PC-9 (cell line): ENCODE measurements at places on chromosomes 16 and 17.
A peak's percentile ranks its signal among the peaks of the same experiment; 100 is the strongest.

GRCh38 chr17:79539944-79540705 is 70.7 kb downstream of the RBFOX3 start:
- DNase-seq = no peak

- no peak for DNase-seq
Observed at GRCh38 chr16:52366983-52367382, 180.0 kb downstream of the TOX3 start.

- DNase-seq = no peak
Observed at GRCh38 chr17:2433696-2434095, 32.8 kb upstream of the MNT start.

GRCh38 chr16:51674615-51675014 is 523.5 kb upstream of the SALL1 start:
- no peak for DNase-seq

GRCh38 chr16:89024546-89025060 is 47.6 kb upstream of the CBFA2T3 start:
- no peak for DNase-seq

DNA sequence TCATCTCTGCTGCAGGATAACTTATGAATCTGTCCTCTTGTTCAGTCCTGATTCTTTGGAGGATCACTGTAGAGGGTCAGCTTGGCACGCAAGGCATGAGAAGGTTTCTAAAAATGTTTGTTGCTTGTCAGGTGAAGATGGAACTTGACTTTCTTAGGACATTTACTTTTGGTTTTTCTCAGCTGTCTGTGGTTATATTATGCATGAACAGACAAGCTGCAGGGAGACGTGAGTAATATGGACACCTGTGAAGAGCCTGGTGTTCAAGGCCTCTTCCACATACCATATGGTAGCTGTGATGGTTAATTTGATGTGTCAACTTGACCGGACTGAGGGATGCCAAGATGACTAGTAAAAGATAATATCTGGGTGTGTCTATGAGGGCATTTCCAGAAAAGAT is 270.2 kb upstream of the CPHXL start:
- no peak for DNase-seq

GRCh38 chr17:52979921-52980320 is 821.4 kb upstream of the CA10 start:
- DNase-seq = no peak

DNA sequence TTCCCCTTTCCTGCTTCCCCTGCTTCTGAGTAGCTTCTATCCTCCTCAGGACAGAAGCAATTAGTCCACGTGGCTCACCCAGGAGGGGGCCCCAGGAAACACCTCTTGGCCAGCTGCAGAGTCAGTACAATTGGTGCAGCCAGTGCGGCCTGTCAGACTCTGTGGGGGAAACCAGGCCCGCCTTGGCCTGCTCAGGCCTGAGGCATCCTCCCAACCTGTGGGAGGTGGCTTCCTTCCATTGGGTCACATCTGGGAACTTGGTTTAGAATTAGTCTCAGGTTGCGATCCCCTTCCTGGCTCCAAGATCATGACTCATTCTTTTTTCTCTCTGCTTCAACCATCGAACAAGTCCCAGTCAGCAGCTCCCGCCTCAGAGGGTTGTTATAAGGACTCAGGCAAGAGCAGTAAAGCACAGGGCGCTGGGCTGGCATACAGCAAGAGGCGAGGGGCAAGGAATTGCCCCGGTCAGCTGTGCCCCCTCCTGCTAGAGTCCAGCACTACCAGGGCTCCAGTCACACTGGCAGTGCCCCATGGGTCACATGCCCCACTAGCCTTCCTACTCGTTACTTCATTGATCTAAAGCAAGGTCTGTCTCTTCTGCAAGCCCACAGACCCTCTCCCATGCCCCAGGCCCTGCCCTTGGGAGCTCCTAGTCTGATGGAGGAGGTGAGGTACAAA is 8.1 kb upstream of the EPX start:
- peak; percentile 35 for DNase-seq

DNA sequence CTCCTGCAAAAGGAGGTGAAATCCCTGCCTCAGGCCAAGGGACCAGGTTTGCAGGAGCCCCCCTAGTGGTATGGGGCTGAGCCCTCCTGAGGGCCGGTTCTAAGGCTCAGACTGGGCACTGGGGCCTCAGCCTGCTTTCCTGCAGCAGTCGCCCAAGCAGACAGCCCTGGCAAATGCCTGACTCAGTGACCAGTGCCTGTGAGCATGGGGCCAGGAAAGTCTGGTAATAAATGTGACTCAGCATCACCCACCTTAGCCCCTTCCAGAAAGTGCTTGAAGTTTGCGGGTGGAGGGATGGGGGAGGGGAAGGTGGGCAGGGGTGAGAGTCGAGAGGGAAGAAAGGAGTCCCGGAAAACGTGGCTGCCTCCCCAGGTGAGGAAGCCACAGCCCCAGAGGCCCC is 2.1 kb downstream of the MC1R start:
- no peak for DNase-seq

GRCh38 chr16:85484347-85485300 is 128.5 kb upstream of the GSE1 start:
- DNase-seq = no peak
